Naive thymus-derived CD8-positive, alpha-beta T cell (primary cell): ENCODE measurements at places on chromosomes 11 and 22. TPM values are rescaled to one million over a fixed set of nuclear protein-coding genes. Genes with fewer than 3 reads are reported as not detected.
A peak's percentile ranks its signal among the peaks of the same experiment; 100 is the strongest.

Gene HEPN1
- not detected for polyA plus RNA-seq

Gene MRGPRX3
- polyA plus RNA-seq = not detected

Gene MRGPRX4
- not detected for polyA plus RNA-seq

Gene MAJIN
- polyA plus RNA-seq = 0.48 TPM

Gene MMP26
- polyA plus RNA-seq = not detected

Gene KRTAP5-10
- polyA plus RNA-seq = not detected

Gene CNGA4
- polyA plus RNA-seq = 0.33 TPM

- no peak for DNase-seq
- peaks cover 21% of the 10 kb centered on the region for H3K27me3 ChIP-seq
- H3K27ac ChIP-seq = no peak overlapping the region
- no peaks in the 10 kb centered on the region for H3K4me1 ChIP-seq
These were observed 4.0 kb upstream of the TRIM29 start for GRCh38 chr11:120141768-120142423.

DNA sequence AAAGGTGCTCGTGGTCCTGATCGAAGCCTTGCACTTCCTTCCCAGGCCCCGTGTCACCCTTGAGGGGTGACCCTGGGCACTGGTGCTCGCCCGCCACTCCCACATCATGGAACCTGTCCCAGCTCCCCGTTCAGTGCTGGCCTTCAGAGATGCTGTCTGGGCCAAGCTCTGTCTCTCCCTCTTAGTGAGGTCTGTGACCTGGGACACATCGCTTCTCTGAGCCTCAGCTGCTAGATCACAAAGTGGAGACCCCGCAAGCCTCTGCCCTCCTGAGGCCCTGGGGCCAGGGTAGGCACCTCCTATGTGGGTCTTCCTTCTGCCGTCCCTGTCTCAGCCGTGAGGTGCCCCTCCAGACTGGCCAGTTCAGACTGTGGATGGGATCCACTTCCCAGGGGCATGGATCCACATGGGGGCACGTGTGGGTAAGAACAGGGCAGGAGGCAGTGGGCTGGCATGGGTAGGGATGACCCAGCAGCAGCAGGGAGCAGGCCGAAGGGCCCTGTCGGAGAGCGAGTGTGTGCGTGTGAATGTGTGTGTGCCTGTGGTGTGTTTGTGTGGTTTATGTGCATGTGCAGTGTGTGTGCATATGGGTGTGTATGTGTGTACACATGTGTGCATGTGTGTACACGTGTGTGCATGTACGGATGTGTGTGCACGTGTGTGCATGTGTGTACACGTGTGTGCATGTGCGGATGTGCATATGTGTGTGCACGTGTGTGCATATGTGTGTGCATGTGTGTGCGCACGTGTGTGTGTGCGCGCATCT lies 1073.7 kb downstream of the BRD1 start:
- DNase-seq = no peak
- peaks cover 16% of the 10 kb centered on the region for H3K27me3 ChIP-seq
- H3K4me1 ChIP-seq = no peaks in the 10 kb centered on the region
- H3K4me3 ChIP-seq = no peak overlapping the region

DNA sequence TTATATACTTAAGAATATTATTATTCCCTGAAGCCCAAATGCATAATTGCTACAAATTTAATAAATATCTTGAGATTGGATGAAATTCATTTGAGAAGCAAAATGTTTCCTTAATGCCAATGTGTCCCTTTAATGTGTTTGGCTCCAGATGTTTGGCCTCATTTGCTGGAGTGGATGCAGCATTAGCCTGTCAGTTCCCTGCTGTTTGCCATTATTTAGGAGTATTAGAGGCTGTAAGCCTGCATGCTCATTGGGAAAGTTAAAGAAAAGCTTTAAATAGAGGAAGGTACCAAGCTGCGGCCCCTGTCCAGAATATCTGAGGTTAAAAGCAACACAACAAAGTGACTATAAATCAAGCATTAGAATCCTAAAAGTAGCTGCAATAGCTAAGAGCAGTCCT lies 54.8 kb upstream of the PITPNB start:
- H3K4me3 ChIP-seq = no peak overlapping the region
- DNase-seq = no peak
- H3K4me1 ChIP-seq = peaks cover 6% of the 10 kb centered on the region
- no peaks in the 10 kb centered on the region for H3K27me3 ChIP-seq
- peaks cover 36% of the 10 kb centered on the region for H3K36me3 ChIP-seq
- H3K27ac ChIP-seq = no peak overlapping the region

DNA sequence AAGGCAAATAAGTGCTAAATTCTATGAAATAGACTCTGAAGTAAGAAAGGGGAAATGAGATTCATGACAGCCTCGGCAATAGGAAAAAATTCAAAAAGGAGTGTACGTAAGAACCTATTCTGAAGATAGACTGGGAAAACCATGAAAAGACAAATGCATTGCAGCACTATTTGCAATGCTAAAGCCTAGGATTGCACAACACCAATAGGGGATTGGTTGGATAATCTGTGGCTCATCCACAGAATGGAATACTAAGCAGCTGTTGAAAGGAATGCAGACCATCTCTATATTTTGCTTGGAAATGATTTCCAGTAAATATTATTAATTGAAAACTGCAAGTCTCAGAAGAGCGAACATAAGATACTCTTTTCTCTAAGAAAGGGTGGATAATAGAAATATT lies 91.7 kb upstream of the CLMP start:
- H3K36me3 ChIP-seq = no peaks in the 10 kb centered on the region
- H3K27ac ChIP-seq = no peak overlapping the region
- H3K4me1 ChIP-seq = peaks cover 2% of the 10 kb centered on the region
- H3K27me3 ChIP-seq = peaks cover 20% of the 10 kb centered on the region

GRCh38 chr11:126217491-126217890 lies 5.9 kb downstream of the FAM118B start:
- H3K27ac ChIP-seq = no peak overlapping the region
- H3K4me3 ChIP-seq = no peak overlapping the region
- H3K36me3 ChIP-seq = no peaks in the 10 kb centered on the region
- no peaks in the 10 kb centered on the region for H3K27me3 ChIP-seq
- DNase-seq = no peak

- no peak for DNase-seq
- H3K36me3 ChIP-seq = no peaks in the 10 kb centered on the region
- H3K4me1 ChIP-seq = no peaks in the 10 kb centered on the region
- H3K4me3 ChIP-seq = no peak overlapping the region
These were observed 697.2 kb downstream of the ETS1 start for GRCh38 chr11:127890030-127890615.

DNA sequence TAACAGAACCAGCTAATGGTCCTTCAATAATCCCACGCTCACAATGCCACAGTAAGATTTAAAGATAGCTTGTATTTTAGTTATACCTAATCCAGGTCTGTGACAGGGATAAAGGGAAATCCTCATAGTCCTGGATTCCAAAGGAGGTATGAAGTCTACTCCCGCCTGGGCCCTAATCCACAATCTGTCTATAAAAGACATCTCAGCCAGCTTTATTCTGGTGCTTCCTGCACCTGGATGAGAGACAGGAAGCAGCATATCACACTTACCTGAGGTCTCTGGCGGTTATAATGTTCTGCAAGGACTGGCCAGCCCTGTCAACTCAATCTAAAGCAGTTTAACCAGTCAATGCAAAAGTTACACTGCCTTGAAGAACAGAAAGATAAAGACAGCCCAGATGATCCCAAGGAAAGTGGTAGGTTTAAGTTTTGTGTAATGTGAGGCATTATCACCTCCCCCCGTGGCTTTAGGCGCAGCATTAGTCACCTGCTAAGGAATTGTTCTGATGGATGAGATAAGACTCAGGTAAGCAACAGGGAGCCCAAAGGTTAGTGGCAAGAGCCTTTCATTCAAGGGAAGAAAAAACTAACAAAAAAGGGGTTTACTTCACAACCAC lies 57.6 kb downstream of the PLEKHA7 start:
- no peak for DNase-seq
- H3K27ac ChIP-seq = no peak overlapping the region
- no peaks in the 10 kb centered on the region for H3K4me1 ChIP-seq
- H3K4me3 ChIP-seq = no peak overlapping the region

DNA sequence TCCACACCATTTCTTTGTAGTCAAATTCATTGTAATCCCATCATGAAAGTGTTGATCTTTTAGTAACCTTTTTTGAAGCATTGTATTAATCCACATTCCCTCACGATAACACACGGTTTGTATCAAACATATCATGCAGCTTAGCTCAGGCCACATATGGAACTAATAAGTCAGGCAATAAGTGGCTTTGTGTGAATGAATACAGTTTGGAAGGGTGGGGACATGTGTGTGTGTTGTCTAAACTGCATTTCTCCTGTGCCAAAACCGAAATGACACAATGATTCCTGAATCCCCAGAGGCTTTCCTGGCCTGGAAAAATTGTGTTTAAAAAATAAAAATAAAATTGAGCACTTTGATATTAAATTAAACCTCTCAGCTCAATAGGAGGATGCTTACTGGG lies 98.3 kb downstream of the WNT11 start:
- H3K36me3 ChIP-seq = peaks cover 1% of the 10 kb centered on the region
- H3K27me3 ChIP-seq = no peaks in the 10 kb centered on the region
- no peaks in the 10 kb centered on the region for H3K4me1 ChIP-seq
- no peak for DNase-seq

GRCh38 chr11:109641549-109641948 lies 219.6 kb downstream of the C11orf87 start:
- no peak for DNase-seq
- no peaks in the 10 kb centered on the region for H3K36me3 ChIP-seq

- H3K36me3 ChIP-seq = peaks cover 8% of the 10 kb centered on the region
- peak; percentile 27 for DNase-seq
- peak overlapping the region; percentile 91 for H3K4me3 ChIP-seq
These were observed 683 bp downstream of the PLA2G6 start for GRCh38 chr22:38180841-38181452.

DNA sequence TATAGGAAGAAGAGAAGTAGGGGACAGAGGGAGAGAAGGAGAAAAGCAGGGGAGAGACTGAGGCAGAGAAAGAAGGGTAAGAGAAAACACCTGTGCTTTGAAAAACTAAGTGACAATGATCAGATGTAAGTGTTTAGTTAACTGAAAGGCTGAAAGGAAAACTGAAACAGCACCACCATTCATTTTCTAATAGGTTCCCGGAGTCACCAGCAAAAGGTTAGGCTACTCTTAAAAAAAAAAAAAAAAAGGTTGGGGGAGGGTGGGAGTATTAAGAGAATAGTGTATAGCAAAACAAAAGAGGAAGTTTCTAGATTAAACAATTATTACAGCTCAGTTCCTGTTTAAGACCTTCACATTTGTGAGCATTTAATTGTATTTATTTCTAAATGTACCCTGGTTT lies 113.8 kb downstream of the CADM1 start:
- no peaks in the 10 kb centered on the region for H3K36me3 ChIP-seq
- H3K27me3 ChIP-seq = peaks cover 8% of the 10 kb centered on the region
- no peak for DNase-seq

GRCh38 chr22:39556970-39557841 lies 13.3 kb upstream of the CACNA1I start:
- H3K4me1 ChIP-seq = peaks cover 11% of the 10 kb centered on the region
- H3K4me3 ChIP-seq = peak overlapping the region; percentile 74
- DNase-seq = peak; percentile 49
- H3K27me3 ChIP-seq = peaks cover 36% of the 10 kb centered on the region
- no peaks in the 10 kb centered on the region for H3K36me3 ChIP-seq
- peak overlapping the region; percentile 82 for H3K27ac ChIP-seq

- H3K27me3 ChIP-seq = no peaks in the 10 kb centered on the region
- peaks cover 32% of the 10 kb centered on the region for H3K4me1 ChIP-seq
- H3K4me3 ChIP-seq = no peak overlapping the region
- no peaks in the 10 kb centered on the region for H3K36me3 ChIP-seq
- H3K27ac ChIP-seq = no peak overlapping the region
- no peak for DNase-seq
These were observed 38.5 kb downstream of the RTL6 start for GRCh38 chr22:44459551-44459950.

DNA sequence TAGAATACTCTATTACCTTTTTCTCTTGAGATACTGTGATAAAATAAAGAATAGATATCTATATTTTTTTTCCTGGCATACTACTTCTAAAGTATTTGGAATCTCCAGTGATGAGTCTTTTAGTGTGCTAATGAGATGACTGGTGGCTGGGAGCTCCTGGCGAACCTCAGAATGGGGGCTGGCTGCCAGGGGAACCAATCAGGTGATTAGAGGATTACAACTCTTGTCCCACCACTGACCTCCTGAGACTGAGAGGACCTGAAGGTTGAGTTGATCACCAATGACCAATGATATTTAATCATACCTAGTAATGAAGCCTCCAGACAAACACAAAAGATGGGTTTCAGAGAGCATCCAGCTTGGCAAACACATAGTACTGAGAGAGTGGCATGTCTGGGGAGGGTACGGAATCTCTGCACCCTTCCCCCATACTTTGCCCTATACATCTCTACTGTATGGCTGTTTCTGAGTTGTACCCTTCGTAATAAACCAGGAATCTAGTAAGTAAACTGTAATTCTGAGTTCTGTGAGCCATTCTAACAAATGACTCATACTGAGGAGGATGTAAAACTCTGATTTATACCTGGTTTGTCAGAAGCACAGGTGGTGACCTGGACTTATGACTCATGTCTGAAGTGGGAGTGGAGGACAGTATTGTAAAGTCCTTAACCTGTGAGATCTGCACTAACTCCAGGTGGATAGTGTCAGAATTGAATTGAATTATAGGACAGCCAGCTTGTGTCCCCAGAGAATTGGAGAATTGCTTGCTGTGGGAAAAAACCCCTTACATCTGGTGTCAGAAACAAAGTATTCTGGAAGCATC lies 325.3 kb upstream of the LRRC4C start:
- H3K4me1 ChIP-seq = no peaks in the 10 kb centered on the region
- H3K4me3 ChIP-seq = no peak overlapping the region
- H3K27ac ChIP-seq = no peak overlapping the region
- H3K27me3 ChIP-seq = no peaks in the 10 kb centered on the region
- peaks cover 12% of the 10 kb centered on the region for H3K36me3 ChIP-seq
- no peak for DNase-seq

DNA sequence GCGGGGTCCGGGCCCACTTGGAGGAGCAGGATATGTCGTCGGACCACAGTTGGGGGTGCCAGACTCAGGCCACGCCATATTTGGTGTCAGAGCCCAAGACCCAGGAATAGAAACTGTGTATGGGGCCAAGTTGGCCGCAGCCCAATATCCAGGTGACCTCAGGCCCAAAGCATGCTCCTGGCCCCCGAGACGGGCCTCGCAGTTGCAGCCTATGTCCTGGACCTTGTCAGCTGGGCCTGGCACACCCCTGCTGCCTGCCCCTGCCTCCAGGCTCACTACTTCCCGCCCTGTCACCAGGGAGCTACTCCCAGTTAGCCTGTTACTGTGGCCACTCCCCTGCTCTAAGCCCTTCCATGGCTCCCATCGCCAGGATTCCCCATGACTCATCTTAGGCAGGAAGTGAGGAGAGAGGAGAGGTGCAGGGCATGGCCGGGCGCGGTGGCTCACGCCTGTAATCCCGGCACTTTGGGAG lies 23.1 kb downstream of the A4GALT start:
- no peak for DNase-seq
- no peaks in the 10 kb centered on the region for H3K27me3 ChIP-seq
- H3K27ac ChIP-seq = no peak overlapping the region
- no peak overlapping the region for H3K4me3 ChIP-seq

GRCh38 chr11:34529643-34530042 lies 16.0 kb upstream of the ELF5 start:
- no peaks in the 10 kb centered on the region for H3K4me1 ChIP-seq
- H3K27ac ChIP-seq = no peak overlapping the region
- no peak overlapping the region for H3K4me3 ChIP-seq

- H3K36me3 ChIP-seq = peaks cover 35% of the 10 kb centered on the region
- H3K27ac ChIP-seq = peak overlapping the region; percentile 100
- no peaks in the 10 kb centered on the region for H3K27me3 ChIP-seq
- peak; percentile 63 for DNase-seq
- peaks cover 28% of the 10 kb centered on the region for H3K4me1 ChIP-seq
These were observed 473 bp downstream of the FNBP4 start for GRCh38 chr11:47766509-47767227.

GRCh38 chr11:134357545-134357839 lies 25.7 kb downstream of the GLB1L2 start:
- no peak for DNase-seq
- H3K27ac ChIP-seq = no peak overlapping the region
- H3K4me1 ChIP-seq = peaks cover 16% of the 10 kb centered on the region
- H3K27me3 ChIP-seq = peaks cover 4% of the 10 kb centered on the region
- peaks cover 4% of the 10 kb centered on the region for H3K36me3 ChIP-seq
- no peak overlapping the region for H3K4me3 ChIP-seq
